ENCODE measurements at places on chromosomes 6 and 20.

DNA sequence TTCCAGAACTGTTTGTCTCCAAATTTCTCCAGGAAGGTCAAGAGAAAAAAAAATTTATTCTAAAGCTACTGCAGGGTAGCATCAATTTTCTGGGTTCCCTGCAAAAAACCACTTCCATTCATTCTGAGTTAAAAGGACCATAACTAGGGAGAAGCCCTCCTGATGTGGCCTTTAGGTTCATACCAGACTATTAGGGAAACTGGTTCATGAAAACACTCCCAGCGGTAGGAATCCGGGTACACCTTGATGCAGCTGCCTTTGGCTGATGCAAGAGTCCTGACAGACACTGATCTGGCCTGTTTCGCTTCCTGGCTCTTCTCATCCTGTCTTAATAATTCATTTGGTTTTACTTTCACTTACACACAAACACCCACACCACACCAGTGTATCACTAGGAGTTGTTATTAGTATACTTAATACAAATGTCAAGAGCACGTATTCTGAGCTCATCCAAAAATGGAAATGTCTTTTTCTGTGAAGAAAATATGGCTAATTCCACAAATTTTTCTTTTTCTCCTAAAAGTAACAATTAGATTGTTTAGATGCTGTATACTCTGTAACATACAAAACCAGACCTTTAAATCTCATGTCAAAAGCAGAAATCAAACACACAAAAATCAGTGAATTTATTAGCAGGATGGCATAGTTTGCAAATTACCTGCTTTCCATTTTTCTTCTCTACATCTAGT is 38.4 kb upstream of the ARHGAP18 start:
- no peak for DNase-seq

GRCh38 chr20:19594896-19595295 is 163.2 kb upstream of the RIN2 start:
- DNase-seq, result no peak

DNA sequence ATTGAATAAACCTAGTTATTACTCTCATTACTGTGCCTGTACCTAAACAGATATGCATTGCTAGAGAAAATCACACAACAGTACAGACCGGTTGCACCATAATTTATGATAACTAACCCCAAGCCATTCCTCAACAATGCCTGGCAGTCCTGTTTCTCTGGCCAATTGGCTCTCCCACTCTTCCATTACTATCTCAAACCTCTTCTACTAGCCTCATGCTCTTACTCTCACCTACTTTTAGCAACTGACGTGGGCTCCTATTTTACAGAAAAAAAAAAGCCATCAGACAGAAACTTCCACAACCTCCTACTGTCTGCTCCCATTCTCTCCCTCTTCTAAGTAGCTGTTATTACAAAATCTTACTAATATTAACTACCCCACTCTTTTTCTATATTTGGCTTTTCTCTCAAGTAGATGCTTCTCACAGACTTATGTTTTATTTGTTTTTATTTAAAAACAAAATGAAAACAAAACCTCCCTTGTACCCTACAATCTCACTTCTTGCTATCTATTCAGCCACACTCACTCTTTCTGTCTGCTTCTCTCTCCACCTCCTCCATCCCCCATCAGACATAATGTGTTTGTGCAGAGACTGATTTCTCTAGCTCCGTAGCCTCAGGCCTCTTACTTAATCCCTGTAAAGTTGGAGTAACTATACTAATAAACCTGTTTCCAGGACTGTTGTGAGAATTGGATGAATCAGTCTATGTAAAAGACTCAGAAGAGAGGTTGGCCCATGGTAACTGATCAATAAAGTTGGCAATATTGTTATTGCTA is 9.1 kb downstream of the GOPC start:
- DNase-seq, result no peak

DNA sequence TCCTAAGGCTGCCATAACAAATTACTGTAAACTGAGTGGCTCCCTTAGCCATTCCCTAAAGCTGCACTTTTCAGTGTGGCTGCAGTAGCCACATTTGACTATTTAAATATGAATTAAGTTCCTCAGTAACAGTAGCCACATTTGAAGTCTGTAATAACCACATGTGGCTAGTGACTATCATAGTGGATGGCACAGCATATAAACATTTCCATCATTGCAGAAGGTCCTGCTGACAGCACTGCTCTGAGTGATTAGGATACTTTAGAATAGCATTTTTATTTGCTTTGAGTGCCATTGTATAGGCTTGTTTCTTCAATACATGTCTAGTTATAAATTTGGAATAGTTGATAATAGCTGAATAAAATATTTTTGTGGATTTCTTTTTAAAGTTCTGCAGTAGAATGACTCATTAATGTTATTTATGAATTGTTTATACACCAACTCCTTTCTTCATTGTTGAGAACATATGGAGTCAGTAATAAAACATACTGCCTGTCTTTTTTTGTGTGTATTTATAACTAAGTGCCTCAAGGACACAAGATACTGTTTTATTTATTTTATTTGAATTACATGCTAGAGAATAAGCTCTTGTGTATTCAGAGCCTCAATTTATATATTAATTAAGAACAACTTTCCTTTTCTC is 217.2 kb downstream of the CDKAL1 start:
- no peak for DNase-seq

- no peak for DNase-seq
Measured at GRCh38 chr20:2709205-2709981, 16.8 kb downstream of the EBF4 start.

DNA sequence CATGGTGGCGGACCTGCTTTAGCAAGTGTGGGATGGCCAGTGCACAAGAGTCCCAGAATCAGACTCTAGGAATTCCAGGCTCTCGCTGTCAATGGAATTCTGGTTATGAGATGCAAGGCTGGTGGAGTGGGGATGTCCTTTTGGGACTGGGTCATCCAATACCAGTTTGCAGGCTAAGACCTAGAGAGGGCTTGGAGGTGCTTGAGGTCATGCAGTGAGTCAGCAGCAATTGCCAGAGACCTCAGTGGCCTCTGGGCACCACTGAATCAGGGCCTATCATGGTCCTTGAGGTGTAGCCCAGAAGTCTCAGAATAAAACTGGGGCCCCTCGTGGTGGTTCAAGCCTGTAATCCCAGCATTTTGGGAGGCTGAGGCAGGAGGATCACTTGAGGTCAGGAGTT is 1.4 kb upstream of the SCRT2 start:
- no peak for DNase-seq

GRCh38 chr20:53706008-53706465 is 112.4 kb upstream of the ZNF217 start:
- no peak for DNase-seq

DNA sequence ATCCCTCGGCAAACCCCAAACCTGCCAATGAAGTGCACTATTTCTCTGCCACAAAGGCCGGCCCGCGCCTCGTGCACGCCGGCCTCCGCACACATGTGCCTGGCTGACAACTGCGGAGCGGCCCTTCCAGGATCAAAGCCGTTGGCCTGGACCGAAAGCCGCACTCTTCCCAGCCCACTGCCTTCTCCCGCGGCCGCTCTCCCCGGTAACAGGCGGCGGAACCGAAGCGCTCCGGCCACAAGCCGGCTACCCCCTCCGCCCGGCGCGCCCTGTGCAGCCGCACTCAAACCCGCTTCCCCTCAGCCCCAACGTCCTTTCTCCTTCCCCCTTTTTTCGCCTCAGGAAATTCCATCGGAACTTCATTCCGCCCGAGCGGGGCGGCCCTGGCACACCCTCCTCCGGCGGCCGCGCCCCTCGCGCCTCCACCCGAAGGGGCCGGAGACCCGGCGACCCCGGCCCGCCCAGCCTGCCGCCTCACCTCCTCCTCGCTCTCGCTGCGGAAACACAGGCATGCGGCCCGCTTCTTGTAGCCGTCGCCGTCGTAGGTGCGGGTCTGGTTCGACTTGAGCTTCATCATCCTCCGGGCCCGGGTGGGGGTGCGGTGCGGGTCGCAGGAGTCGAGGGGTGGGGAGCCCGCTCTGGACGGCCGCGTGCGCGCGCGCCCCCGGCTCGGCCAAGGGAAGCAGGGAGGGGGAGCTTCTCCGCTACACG is 528 bp downstream of the NUDT3 start:
- DNase-seq, result no peak

- DNase-seq, result no peak
Measured at GRCh38 chr6:163344411-163344810, 70.1 kb upstream of the QKI start.

DNA sequence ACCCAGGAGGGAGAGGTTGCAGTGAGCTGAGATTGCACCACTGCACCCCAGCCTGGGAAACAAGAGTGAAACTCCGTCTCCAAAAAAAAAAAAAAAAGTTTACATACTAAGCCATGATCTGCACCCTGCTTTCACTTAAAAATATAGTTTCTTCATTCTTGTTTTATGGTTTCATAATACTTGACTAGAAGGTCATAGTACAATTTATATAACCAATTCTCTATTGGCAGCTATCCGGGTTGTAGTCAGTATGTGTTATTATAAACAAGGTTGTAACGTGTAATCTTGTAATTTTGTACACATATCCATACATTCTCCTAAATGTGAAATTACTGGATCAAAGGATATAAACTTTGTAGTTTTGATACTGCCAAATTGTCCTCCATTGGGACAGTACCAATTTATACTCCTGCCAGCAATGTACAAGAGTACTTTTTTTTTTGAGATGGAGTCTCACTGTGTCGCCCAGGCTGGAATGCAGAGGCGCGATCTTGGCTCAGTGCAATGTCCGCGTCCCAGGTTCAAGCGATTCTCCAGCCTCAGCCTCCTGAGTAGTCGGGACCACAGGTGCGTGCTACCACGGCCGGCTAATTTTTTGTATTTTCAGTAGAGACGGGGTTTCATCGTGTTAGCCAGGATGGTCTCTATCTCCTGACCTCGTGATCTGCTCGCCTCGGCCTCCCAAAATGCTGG is 144.8 kb downstream of the GJA10 start:
- no peak for DNase-seq

GRCh38 chr20:10705801-10706459 is 32.1 kb upstream of the JAG1 start:
- no peak for DNase-seq

GRCh38 chr20:25203871-25204320 is 8.4 kb downstream of the ENTPD6 start:
- no peak for DNase-seq

- DNase-seq, result no peak
Measured at GRCh38 chr6:93562582-93562981, 143.2 kb upstream of the EPHA7 start.

- no peak for DNase-seq
Measured at GRCh38 chr20:18144541-18145099, 7.0 kb downstream of the KAT14 start.

DNA sequence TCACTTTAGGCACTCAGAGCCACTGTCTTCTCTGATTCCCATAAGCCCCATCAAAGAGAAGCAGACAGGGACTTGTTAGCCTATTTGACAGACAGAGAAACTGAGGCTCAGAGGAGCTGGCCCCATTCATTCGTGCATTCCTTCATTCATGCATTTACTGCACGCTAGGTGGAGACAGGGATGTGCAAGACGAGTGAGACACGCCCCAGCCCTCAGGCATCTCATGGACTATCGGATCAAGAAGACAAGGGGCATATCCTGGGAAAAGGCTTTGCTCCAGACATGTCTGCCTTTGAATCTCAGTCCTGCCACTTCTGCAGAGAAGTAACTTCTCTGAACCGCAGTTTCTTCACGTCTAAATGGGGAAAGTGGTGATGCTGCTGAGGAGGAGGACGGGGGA is 54.1 kb downstream of the BPIFB1 start:
- no peak for DNase-seq

GRCh38 chr6:101224751-101225150 is 168.8 kb upstream of the GRIK2 start:
- no peak for DNase-seq

DNA sequence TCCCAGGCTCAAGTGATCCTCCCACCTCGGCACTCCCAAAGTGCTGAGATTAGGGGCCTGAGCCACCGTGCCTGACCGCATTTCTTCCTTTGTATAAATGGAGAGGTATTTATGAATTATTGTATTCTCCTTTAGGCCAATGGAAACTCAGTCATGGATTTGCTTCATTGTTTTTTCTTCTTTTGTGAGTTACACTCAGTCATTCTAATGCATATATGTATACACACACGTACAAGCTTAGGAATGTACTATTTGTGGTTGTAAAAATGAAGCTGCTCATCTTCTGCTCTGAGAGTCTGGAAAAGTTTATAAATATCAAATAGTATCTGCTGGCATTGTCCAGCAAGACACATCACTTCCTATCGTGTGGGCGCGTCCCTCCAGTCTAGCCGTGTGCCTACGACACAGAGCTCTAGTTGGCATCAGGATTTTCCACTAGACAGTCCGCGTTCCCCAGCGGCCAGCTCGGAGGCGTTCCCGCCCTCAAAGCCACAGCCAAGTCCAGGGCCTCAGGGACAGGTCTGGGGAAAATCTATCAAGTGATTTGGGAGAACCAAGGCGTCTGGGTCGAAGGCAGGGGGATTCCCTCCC is 215.2 kb downstream of the NFATC2 start:
- DNase-seq, result no peak

DNA sequence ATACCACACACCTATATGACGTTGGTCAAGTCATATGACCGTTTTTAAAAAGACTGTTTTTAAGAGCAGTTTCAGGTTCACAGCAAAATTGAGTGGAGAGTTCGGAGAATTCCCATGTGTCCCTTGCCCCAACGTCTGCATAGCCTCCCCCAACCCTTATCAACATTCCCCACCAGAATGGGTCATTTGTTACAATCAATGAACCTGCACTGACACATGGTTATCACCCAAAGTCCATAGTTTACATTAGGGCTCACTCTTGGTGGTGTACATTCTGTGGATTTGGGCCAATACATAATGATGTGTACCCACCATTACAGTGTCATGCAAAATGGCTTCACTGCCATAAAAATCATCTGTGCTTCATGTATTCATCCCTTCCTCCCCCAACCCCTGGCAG is 52.0 kb downstream of the ZBTB2 start:
- no peak for DNase-seq

DNA sequence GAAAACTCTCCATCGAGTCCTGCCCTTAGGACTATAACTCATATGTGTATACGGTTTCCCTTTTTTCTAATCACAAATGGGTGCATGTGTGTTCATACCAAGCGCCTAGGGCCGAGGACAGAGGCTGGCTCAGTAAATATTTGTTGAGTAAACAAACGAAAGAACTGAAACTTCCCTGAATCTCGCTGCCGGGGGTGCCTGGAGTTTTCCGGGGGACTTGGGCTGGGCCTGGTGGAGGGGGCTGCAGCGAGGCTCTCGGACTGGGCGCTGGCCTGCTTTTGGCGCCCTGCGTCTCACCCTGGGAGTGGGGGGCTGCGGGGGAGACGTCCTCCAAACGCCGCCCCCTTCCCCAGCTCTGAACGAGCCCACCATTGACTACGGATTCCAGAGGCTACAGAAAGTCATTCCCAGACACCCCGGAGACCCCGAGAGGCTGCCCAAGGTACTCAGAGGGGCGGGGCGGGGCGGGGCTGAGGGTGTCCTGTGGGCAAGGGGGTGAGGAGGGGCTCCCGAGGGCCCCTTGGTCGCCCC is 49.0 kb downstream of the CPXM1 start:
- no peak for DNase-seq

- DNase-seq, result no peak
Measured at GRCh38 chr6:158717341-158718330, 67.8 kb downstream of the SYTL3 start.

All from SIG-M5 (cell line).